ENCODE measurements at places on chromosomes 7 and 10.
A peak's percentile ranks its signal among the peaks of the same experiment; 100 is the strongest.

DNA sequence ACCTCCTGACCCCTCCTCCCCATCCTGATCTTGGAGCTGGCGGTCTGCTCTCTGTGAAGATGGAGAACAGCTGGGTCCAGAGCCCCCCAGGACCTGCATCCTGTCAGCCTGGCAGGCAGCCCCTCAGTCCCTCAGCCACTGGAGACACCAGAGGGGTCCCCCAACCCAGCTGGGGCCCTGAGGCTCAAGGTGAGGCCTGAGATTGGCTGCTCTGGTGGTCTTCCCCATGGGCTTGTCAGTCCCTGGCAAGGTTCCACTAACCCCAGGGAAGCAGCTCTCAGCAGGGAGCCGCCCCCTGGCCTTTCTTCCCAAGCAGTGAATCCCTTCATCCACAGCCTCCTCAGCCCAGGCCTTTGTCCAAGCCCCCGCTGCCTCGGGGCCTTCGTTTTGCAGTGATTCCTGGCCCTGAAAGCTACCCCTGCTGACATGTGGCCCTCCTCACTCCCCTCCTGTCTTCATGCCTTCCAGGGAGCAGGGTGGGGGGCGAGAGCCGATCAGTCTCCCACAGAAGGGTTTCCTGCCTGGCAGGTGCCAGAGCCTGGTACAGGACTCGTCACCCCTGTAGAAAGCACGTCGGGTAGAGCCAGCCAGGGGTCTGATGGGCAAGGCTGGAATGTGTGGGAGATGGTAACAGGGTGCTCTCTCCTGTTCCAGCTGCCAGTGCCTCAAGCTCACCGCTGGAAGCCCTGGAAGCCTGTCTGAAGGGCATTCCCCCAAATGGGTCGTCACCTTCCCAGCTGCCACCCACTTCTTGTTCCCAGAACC, 48.5 kb downstream of the ZNF467 start:
- no peak for DNase-seq

- DNase-seq = peak; percentile 31
Observed at GRCh38 chr10:12194752-12195271, 879 bp downstream of the NUDT5 start.

- no peak for DNase-seq
Observed at GRCh38 chr7:105896407-105896911, 20.1 kb upstream of the ATXN7L1 start.

GRCh38 chr7:112422842-112423496, 27.3 kb upstream of the IFRD1 start:
- DNase-seq = no peak

DNA sequence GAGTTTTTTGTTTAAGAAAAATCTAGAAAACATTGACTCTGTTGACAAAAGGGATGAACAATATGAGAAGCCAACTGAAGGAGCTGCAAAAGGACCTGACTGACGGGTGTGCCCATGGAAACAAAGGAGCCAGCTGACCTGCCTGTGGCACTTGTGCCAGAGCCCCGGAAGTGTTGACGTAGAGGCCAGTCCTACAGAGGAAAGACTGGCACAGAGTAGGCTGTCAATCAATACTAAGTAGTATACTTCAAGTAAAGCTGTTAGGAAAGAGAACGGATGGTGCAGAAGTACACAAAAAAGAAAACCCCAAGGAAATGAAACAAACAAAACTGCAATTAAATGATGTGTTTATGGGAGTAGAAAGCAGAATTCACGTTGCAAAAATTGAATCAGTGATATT, 19.0 kb upstream of the ABI1 start:
- DNase-seq = no peak
